ENCODE measurements at places on chromosomes 7 and 10.

DNA sequence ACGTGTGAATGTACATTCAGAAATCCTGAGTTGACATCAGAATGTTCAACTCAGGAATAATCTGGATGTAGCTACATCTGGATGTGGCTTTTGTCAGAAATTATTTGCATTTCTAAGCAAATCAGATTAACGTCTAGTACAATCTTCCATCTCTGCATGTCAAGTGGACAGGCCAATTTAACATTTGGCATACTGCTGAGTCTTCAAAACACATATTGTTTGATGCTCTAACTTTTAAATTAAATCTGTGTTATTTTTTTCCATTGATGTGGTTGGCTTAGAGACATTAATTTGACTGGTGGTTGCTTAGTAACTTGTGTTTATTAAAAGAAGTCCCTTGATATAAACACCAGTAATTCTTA, 3.4 kb downstream of the STAMBPL1 start:
- DNase-seq, result no peak

DNA sequence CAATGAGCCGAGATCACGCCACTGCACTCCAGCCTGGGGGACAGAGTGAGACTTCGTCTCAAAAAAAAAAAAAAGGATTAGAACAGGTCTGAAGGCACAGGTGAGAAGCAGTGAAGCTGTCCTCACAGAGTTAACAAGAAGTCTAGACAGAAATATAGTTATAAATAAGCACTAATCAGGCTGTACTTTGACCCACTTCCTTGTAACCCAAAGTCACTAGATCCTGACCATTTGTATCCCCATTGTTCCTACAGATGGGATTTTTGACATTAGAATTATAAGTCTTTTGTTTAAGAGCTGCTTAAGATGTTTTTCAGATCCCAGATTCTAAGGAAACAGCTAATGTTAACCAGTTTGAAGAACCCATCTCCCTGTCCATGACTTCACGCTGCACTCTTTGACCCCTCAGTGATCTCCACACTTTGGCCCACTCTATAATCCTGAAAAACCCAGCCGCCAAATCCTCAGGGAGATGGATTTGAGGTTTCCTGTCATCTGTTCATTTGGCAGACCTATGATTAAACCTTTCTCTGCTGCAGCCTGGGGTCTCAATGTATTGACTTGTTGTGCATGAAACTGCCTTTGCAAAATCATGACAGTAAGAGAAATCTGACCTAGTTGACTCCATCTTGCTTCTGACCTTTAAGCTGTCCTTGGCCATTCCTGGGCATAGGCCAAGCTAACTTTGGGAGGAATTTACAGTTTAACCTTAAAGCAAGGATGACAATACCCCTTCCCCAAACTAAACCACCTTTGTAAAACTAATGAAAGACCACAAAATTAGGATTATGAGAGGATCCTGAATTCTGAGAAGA, 11.4 kb downstream of the SSMEM1 start:
- no peak for DNase-seq

DNA sequence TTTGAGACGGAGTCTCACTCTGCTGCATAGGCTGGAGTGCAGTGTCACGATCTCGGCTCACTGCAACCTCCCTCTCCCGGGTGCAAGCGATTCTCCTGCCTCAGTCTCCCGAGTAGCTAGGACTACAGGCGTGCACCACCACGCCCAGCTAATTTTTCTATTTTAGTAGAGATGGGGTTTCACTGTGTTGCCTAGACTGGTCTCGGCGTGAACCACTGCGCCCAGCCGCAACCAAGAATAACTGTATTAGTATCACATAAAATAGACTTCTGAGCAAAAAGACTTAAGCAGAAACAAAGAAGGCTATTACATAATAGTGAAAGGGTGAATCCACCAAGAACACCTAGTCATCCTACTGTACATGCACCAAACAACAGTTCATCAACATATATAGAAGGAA, 67.6 kb upstream of the TFEC start:
- no peak for DNase-seq

GRCh38 chr10:6215241-6215640, 12.5 kb downstream of the PFKFB3 start:
- no peak for DNase-seq

GRCh38 chr10:121633056-121633455, 34.8 kb upstream of the FGFR2 start:
- DNase-seq, result no peak

DNA sequence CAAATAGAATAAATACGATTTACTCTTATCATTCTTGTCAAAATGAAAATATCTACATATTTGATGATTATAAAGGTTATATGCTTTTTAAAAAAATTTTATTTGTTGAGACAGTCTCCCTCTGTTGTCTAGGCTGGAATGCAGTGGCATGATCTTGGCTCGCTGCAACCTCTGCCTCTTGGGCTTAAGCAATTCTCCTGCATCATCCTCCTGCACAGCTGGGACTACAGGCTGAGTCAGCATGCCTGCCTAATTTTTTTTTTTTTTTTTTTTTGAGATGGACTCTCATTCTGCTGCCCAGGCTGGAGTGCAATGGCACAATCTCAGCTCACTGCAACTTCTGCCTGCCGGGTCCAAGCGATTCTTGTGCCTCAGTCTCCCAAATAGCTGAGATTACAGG, 48.9 kb downstream of the PUS7 start:
- no peak for DNase-seq

DNA sequence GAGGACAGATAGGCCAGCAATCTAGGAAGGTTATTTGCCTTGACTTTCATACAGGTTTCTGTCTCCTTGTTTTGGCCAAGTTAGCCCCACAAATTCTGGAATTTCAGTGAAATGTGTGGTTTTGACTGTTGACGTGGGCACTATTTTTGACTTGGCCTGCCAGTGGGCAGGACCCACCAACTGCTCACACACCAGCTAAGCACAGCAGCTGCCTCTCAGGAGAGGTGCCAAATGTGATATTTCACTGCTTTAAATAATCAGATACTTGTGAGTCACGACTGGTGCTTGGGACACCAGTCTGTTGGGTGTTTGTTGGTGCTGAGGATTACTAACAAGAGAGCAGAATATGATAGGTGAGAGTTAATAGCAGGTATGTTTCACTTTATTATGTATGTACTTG, 409.7 kb upstream of the MTPN start:
- DNase-seq, result no peak

- no peak for DNase-seq
Measured at GRCh38 chr10:6704896-6705295, 124.8 kb upstream of the PRKCQ start.

GRCh38 chr7:94897541-94897940, 9.9 kb upstream of the PPP1R9A start:
- no peak for DNase-seq

- no peak for DNase-seq
Measured at GRCh38 chr10:107425931-107426553, 261.5 kb upstream of the SORCS1 start.

DNA sequence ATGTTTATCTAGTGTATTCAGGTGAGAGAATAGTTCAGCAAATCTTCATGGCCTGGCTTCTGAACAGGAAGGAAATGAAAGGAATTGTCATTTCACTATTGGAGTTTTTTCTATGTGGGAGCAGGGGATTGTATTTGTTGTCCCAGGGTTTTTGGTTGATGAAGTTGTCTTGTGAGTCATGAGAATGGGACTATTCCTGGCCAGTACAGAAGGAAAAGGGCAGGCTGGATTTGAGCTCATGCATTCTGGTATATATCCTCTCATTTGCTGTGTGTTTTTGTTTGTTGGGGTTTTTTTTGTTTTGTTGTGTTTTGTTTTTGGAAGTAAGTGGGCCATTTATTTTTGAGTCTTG, 101.2 kb upstream of the MKLN1 start:
- no peak for DNase-seq
